A549 treated with GW870086 at 1 μM for 4 hours (cell line): ENCODE measurements at places on chromosomes 7 and 10. TPM values are rescaled to one million over a fixed set of nuclear protein-coding genes. Genes with fewer than 3 reads are reported as not detected.

CYP3A4 gene
- total RNA-seq = 0.06 to 0.09 TPM in 2 of 5 replicates, not detected in the others

ASIC3 gene
- 5.6 to 10.8 TPM (median 9.7 TPM) in 5 replicates for total RNA-seq

PRSS1 gene
- not detected in 5 replicates for total RNA-seq

ARL5B gene
- 5.7 to 9.4 TPM (median 8.2 TPM) in 5 replicates for total RNA-seq

LBX1 gene
- total RNA-seq = not detected in 5 replicates

GHRHR gene
- total RNA-seq = not detected in 5 replicates

TRIM74 gene
- total RNA-seq = 0.15 to 0.30 TPM (median 0.24 TPM) in 4 of 5 replicates, not detected in the other

CALY gene
- total RNA-seq = 0.46 to 0.95 TPM (median 0.69 TPM) in 5 replicates

DNAJC2 gene
- 36.6 to 45.3 TPM (median 41.5 TPM) in 5 replicates for total RNA-seq

SEC31B gene
- 1.3 to 2.5 TPM (median 2.0 TPM) in 5 replicates for total RNA-seq

TBX20 gene
- 1.2 to 2.7 TPM (median 2.3 TPM) in 5 replicates for total RNA-seq

PLXDC2 gene
- total RNA-seq = 0.02 to 0.06 TPM (median 0.03 TPM) in 3 of 5 replicates, not detected in the others

FBXL13 gene
- total RNA-seq = 0.26 to 0.65 TPM (median 0.33 TPM) in 5 replicates

SEMA3D gene
- 0.03 to 0.09 TPM (median 0.08 TPM) in 4 of 5 replicates, not detected in the other for total RNA-seq

HOXA3 gene
- total RNA-seq = 3.4 to 7.7 TPM (median 6.4 TPM) in 5 replicates

ZDHHC4 gene
- total RNA-seq = 44.4 to 51.8 TPM (median 49.7 TPM) in 5 replicates

CUZD1 gene
- 1.2 to 1.7 TPM (median 1.3 TPM) in 5 replicates for total RNA-seq
